Calu3 (cell line): ENCODE measurements at places on chromosomes 13 and 19.
A peak's percentile ranks its signal among the peaks of the same experiment; 100 is the strongest.

DNA sequence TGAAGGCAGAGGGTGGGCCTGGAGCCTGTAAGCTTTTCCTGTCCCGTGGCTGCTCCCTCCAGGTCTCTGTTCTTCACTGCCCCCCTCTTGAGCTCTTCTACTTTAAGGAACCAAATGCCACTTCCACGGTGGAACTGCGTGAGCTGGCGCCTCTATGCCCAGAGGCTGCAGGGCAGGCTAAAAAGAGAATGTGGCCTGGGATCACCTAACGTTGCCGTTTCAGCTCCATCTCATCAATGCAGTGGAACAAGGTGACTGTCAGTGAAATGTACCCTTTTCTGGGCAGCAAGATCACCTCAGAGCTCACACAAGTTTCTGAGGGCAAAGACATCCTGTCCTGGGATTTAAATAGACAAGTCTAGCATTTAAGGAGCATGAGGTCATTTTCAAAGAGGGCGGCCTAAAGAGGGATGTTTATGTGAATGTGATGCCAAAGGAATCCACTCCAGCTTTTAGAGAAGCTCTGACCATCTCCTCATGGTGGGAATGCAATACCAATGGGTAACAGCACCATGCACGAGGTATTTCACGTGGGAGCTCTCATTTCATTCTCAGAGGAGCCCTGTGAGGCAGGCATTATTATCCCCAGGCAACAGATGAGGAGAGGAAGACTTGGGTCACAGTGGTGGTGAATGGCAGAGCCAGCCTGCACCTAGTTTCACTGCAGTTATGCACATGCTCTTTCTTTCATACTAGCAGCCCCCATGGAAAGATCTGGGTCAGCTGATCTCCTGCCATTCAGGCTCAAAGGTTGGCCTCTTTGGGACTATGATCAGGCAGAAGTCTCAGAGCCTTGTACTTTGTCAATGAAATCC is 39.3 kb downstream of the RGCC start:
- DNase-seq: no peak

GRCh38 chr13:91280801-91281200 is 66.7 kb upstream of the MIR17HG start:
- DNase-seq: no peak

DNA sequence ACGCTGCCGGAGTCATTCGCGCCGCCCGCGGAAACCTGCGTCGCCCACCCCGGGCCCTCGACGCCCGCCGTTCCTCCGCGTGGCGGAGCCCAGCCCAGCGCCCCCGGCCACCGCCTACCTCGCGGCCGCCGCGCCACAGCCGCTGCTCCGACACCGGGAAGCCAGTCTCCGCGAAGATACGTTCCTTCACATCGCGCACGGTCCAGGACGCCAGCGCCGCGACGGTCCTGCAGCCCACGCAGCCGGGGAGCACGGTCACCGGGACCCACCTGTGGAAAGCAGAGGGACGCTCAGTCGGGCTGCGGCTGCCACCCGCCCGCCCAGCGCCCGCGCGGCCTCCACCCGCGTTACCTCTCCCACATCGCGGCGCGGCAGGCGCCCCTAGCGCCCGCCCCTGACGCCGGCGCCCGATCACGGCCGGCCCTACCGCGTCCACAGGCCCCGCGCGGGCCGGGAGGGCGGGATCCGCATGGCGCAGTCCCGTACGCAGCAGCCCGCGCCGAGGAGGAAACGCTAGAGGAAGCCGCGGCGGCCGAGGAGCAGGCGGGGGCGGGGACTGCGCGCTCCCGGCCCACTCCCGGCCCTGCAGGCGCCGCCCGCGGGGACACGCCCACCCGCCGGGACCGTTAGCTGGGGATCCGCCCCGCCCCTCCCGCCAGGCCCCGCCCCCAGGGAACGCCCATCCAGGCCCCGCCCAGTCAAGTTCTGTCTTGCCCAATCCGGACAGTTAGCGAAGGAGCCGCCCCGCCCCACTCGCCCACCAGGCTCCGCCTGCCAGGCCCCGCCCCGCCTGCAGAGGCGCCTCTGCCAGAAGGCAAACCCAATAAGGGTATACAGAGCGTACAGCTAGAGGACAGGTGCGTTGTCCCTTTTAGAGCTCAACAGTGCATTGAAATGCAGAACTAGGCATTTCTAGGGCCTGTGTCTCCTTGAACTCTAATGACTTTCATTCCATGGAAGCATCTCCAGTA is 58.2 kb downstream of the SACS start:
- DNase-seq: peak; percentile 89

DNA sequence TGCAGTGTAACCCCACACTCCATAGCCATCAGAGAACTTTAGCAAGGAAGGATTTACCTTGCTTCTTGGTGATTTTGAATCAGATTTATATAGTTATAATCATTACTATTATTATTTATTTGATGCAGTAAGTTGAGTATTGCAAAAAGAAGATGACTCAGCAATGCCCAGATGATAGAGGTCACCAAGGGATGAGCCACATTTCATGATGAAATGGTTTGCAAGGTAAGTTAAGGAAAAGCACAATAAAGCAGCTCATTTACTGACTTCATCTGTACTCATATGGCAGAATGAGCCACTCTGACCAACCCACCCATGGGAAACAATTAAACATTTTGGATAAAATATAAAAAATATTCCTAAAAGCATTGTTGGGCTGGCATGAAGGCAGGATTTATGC is 59.1 kb downstream of the AKAP11 start:
- no peak for DNase-seq

DNA sequence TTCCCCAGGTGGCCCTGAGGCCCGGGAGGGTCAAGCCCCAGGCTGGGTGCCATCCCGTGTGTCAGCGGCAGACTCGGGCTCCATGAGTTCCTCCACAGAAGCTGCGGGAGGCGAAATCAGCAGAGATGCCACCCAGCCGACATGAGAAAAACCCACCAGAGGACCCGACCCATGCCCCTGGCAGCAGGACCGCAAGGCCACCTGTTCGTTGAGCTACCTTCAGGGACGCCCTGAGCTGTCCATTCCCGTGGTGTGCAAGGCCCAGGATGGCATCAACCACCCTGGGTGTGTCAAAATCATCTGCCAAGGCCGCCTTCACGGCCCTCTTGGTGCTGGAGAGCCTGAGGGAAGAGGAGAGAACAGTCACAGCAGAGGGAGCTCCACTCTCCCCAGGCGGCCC is 30.4 kb downstream of the NAXD start:
- DNase-seq: no peak

DNA sequence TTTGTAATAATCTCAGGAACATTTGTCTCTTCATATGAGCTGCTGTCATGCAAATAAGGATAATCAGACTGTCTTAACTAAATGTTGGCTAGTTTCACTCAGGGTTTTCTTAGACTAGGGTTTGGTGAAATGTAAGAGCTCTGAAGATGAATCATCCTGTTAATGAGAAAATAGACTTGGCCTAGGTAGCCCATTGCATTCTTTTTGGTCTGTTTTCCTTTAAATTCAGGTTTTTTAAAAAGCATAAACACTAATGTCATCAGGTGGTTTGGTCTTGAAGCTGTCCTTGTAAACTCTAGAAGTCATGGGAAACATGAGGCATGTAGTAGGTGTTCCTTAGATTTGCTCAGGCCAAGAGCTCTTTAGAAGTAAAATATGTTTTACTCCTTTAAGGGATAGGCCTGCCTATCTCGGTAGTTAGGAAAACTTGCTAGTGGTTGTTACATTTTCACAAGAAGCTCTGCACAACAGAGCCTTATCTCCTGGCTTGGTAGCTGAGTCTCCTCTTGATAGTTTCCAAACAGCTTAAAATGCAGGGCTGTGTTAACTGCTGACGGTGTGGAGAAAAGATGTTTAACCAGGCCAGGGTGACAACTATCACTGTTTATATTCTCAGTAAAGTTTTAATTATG is 62.0 kb upstream of the C1QTNF9B start:
- no peak for DNase-seq

- DNase-seq: no peak
Measured at GRCh38 chr19:38490861-38491260, 57.4 kb downstream of the RYR1 start.

DNA sequence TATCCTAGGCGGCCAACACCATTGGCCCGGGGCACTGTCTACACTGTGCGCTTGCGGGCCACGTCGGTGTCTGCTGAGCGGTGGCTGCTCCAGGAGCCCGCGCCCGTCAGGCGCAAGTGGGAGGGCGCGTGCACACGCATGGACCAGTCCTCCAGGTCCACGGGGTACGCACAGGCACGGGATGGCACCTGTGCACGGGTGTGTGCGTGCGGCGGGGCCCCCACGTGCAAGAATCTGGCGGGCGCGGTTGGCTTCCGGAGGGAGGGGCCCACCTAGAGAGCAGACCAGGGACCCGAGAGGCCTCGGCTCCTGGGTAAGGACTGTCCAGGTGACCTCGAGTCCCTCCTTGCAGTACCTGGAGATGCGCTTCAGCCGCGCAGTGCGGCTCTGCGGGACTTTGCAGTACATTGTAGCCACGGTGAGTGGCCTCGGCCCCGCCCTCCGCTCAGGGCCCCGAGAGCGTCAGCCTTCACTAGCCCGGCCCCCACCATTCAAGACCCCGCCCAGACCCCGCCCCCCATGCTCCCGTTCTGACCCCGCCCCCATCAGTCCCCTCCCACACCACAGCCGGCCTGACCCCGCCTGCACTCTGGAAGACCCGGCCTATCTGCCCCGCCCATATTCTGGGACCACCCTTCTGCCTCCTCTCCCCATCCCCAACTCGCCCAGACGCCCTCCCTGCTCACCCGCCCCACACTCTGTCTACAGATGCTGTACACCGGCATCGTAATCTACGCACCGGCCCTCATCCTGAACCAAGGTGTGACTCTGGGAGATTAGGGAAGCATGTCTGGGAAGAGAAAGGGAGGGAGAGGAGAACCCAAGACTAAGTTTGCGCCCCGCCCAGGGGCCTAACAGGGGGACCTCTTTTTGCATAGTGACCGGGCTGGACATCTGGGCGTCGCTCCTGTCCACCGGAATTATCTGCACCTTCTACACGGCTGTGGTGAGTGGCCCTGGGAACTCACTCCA is 2.3 kb downstream of the SLC5A5 start:
- DNase-seq: peak; percentile 28

DNA sequence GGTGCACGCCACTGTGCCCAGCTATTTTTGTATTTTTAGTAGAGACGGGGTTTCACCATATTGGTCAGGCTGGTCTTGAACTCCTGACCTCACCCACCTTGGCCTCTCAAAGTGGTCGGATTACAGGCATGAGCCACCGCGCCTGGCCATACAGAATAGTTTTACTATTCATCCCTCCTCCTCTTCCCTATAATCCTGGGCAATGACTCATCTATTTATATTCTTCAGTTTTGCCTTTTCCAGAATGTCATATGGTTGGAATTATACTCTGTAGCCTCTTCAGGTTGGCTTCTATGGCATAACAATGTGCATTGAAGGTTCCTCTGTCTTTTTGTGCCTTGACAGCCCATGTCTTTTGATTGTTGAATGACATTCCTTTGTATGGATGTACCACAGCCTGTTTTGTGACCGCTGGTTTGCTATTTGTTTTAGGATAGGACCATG is 22.2 kb upstream of the LRP3 start:
- no peak for DNase-seq

- no peak for DNase-seq
Measured at GRCh38 chr13:113901231-113901630, 37.4 kb upstream of the GAS6 start.

GRCh38 chr19:46081928-46082727 is 41.3 kb upstream of the IGFL4 start:
- peak; percentile 66 for DNase-seq
